Suprapubic skin (tissue), 4 donors: ENCODE measurements at places on chromosomes 7 and 10. TPM values are rescaled to one million over a fixed set of nuclear protein-coding genes. Genes with fewer than 3 reads are reported as not detected.

DNA sequence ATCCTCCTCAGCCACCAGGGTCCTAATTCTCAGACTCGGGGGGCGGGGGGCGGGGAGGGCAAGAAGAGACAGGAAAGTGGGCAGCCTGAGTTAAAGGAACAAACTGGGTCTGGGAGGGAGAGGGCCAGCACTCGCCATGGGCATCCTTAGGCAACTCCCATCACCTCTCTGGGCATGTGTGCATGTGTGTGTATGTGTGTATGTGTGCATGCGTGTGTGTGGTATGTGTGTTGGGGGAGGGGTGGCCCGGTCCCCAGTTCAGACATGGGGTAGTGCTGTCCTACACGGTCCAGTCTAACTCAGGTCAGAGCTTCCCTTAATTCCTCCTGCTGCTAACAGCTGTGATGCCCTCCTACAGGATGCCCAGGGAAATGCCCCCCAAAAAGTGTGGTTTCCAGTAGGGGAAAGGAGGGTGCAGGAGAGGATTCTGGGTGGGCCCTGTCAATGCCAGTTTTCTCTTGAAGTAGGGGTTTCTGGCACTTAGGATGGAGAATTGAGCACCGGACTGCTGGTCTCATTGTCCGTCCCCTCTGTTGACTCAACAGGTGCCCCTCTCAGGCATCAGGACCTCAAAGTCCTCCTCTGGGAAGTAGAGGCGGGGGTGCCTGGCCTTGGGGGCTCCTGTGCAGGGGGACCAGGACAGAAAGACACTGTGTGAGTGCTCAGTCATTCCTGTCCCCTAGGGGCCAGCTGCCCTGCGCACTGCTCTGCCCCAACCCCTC, 15.1 kb upstream of the ZMIZ1 start:
- no peak overlapping the region for H3K27ac ChIP-seq
- peak; percentile 66 for DNase-seq
- no peak overlapping the region for H3K4me3 ChIP-seq
- H3K36me3 ChIP-seq: no peaks in the 10 kb centered on the region

DNA sequence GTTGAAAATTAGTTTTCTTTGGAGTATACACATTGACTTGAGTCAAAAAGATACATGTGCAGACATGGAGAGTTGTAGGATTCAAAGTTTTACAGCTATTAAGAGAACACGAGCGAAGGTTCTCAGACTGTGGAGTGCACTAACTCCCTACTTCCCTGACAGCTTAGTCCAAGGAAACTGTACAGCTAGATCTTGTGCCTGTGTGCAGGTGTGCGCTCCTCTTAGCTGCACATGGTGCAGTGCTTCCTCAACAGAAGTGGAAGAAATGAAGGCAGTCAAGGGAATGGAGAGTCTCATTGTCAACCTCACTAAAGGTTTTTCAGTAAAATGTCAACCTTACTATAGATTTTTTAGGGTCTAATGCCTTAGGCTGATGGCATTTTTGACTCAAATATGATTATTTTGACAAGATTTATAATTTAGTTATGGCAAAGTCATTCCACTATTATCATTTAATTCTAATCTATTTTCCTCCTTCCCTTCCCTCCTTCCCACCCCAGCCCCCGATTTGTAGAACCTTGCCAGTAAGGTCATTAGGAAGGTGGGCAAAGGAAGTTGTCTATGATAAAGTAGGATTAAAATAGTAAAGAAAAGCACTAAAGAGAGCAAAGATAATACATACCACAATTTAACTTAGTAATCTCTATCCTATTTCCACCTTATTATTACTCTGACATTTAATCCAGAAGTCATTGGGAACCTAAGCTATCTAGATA, 13.6 kb downstream of the PDK4 start:
- peaks cover 40% of the 10 kb centered on the region for H3K36me3 ChIP-seq
- no peak overlapping the region for H3K27ac ChIP-seq
- H3K4me1 ChIP-seq: peaks cover 17% of the 10 kb centered on the region
- no peak for DNase-seq

GRCh38 chr10:80296942-80297341, 7.5 kb upstream of the MAT1A start:
- no peak overlapping the region for H3K27ac ChIP-seq
- H3K36me3 ChIP-seq: no peaks in the 10 kb centered on the region
- DNase-seq: no peak
- H3K4me3 ChIP-seq: no peak overlapping the region
- H3K27me3 ChIP-seq: no peaks in the 10 kb centered on the region

DNA sequence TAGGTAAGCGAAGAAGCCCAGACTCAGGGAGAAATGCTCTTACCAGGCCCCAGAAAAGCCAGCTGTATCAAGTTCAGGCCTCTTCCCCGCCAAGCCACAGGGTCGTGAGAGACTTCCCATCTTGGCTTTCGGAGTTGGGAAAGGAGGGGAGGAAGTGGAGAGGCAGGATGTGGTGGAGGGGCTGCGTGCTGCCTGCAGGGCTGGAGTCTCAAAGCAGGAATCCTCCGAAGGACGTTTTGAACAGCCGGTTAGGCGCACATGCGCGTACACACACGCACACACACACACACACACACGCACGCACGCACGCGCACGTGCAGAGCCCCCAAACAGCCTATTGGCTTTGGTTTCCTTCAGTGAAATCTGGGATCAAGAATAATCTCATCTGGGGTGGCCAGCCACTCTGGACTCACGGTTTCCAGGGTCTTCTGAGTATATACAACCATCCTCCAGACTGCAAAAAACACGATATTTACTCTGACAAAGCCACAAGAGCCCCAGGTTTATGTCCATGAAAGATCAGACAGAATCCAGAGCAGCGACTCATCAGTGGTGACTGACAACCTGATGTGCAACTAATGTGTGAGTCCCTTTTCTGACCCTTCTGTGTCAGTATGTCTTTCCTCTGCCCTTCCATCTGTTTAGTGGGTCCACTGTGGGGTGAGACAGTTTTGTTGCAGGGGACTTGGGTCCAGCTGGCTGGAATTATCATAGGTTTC, 115.0 kb upstream of the ZNF438 start:
- H3K27ac ChIP-seq: no peak overlapping the region
- DNase-seq: no peak
- H3K27me3 ChIP-seq: no peaks in the 10 kb centered on the region
- H3K4me1 ChIP-seq: peaks cover 11% of the 10 kb centered on the region

Gene OLAH
- total RNA-seq: 5.3 TPM

- H3K4me3 ChIP-seq: no peak overlapping the region
- H3K27me3 ChIP-seq: no peaks in the 10 kb centered on the region
- no peak for DNase-seq
- peaks cover 24% of the 10 kb centered on the region for H3K36me3 ChIP-seq
- no peaks in the 10 kb centered on the region for H3K4me1 ChIP-seq
These were observed 59.5 kb downstream of the AGK start for GRCh38 chr7:141610671-141611070.

- H3K27me3 ChIP-seq: no peaks in the 10 kb centered on the region
- H3K27ac ChIP-seq: no peak overlapping the region
- no peaks in the 10 kb centered on the region for H3K4me1 ChIP-seq
- H3K36me3 ChIP-seq: peaks cover 49% of the 10 kb centered on the region
These were observed 213.2 kb downstream of the ZMYND11 start for GRCh38 chr10:348456-348855.

DNA sequence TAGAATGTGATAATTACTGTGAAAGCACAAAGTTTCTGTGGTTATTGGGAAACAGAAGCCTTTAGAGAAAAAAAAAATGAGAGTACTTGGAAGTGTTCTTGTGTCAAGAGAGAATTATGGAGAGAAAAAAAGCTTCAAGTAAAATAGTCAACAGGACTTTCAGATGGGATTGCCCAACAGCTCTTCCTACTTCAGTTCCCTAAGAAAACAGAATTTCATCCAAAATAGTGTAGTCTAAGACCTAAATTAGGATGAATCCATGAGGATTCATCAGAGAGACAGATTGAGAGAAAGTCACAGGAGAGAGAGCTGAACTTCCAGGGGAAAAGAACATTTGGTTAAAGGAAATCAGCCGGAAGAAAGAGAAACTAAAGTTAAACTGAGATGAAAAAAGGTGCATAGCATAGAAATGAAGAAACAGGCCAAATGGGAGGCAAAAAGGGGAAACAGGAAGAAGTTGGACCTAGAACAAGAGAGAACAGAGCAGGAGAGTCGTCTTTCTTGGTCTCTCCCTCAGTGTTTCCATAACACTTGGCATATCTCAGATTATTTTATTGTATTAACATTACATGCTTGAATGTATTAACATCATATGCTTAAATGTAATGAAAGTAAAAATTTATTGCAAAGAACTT, 2.5 kb downstream of the SCIN start:
- no peak overlapping the region for H3K27ac ChIP-seq
- H3K27me3 ChIP-seq: peaks cover 18% of the 10 kb centered on the region
- no peaks in the 10 kb centered on the region for H3K36me3 ChIP-seq
- DNase-seq: no peak

DNA sequence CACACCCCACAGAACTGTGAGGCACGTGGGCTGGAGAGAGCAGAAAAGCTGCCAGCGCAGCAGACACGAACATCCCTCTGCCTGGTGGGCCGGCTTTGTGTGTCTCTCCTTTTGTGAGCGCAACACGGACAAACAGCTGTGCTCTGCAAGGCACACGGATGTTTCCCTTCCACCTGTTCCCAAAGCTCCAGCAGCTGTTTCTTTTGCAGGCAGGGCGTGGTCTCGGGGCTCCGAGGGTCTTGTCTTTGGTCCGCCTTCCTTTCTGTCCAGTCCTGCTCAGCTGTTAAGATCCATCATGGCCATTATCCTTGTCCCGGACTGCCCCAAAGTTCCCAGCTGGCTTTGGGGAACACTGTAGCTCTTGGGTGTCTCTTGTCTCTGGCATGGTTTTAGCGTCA, 32.7 kb upstream of the SH2B2 start:
- no peak overlapping the region for H3K4me3 ChIP-seq
- H3K27ac ChIP-seq: no peak overlapping the region
- no peaks in the 10 kb centered on the region for H3K27me3 ChIP-seq
- DNase-seq: no peak

GRCh38 chr10:33632432-33632831, 298.0 kb upstream of the NRP1 start:
- H3K36me3 ChIP-seq: no peaks in the 10 kb centered on the region
- peaks cover 12% of the 10 kb centered on the region for H3K4me1 ChIP-seq
- no peak for DNase-seq
- no peaks in the 10 kb centered on the region for H3K27me3 ChIP-seq
- H3K27ac ChIP-seq: no peak overlapping the region

Gene MRC1
- 9.8 TPM for total RNA-seq

DNA sequence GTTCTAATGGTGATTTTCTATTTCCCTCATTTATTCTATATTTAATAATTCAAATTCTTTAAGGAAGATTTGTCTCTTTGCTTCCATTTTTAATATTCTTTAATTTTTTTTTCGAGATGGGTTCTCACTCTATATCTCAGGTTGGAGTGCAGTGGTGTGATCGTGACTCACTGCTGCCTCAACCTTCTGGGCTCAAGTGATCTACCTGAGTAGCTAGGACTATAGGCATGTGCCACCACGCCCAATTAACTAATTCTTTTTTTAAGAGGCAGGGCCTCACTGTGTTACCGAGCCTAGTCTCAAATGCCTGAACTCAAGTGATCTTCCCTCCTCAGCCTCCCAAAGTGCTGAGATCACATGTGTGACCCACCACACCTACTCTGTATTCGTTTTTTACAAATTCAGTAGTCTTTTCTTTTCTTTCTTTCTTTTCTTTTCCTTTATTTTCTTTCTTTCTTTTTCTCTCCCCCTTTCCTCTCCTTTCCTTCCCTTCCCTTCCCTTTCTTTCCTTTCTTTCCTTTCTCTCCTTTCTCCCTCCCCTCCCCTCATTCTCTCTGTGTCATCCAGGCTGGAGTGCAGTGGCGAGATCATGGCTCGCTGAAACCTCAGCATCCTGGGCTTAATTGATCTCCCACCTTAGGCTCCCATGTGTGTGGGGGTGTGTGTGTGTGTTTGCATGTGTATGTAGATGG, 323.1 kb downstream of the ADK start:
- no peak for DNase-seq
- H3K27me3 ChIP-seq: no peaks in the 10 kb centered on the region
- H3K4me1 ChIP-seq: no peaks in the 10 kb centered on the region
- H3K4me3 ChIP-seq: no peak overlapping the region
- H3K36me3 ChIP-seq: peaks cover 2% of the 10 kb centered on the region
- no peak overlapping the region for H3K27ac ChIP-seq

- H3K27ac ChIP-seq: no peak overlapping the region
- no peaks in the 10 kb centered on the region for H3K36me3 ChIP-seq
- no peaks in the 10 kb centered on the region for H3K4me1 ChIP-seq
- H3K4me3 ChIP-seq: no peak overlapping the region
- no peak for DNase-seq
These were observed 102.7 kb downstream of the MACC1 start for GRCh38 chr7:20114468-20114867.

Gene RNF133
- total RNA-seq: not detected

GRCh38 chr10:22677333-22677732, 37.0 kb downstream of the PIP4K2A start:
- no peaks in the 10 kb centered on the region for H3K36me3 ChIP-seq
- no peak overlapping the region for H3K4me3 ChIP-seq
- no peaks in the 10 kb centered on the region for H3K27me3 ChIP-seq
- DNase-seq: no peak
- peaks cover 18% of the 10 kb centered on the region for H3K4me1 ChIP-seq

DNA sequence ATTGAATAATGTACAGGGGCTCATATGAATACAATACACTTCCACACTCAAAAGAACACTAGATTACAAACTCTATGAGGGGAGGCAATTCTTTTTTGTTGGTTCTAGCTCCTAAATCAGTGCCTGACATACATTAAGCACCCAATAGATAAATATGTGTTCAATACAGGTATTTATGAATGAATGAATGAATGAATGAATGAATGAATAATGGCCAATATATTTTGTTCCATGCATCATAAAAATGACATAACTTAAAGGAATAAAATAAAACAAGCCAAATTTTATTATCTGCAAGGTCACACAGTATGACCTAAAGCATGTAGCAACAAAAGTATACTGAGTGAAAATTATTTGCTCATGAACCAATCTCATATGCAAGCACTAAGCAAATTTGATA, 168.9 kb downstream of the CACNA2D1 start:
- DNase-seq: no peak
- no peak overlapping the region for H3K27ac ChIP-seq
- H3K27me3 ChIP-seq: no peaks in the 10 kb centered on the region

- no peak overlapping the region for H3K4me3 ChIP-seq
- no peaks in the 10 kb centered on the region for H3K27me3 ChIP-seq
- H3K27ac ChIP-seq: no peak overlapping the region
These were observed 498.1 kb downstream of the KCNMA1 start for GRCh38 chr10:77139252-77140160.

DNA sequence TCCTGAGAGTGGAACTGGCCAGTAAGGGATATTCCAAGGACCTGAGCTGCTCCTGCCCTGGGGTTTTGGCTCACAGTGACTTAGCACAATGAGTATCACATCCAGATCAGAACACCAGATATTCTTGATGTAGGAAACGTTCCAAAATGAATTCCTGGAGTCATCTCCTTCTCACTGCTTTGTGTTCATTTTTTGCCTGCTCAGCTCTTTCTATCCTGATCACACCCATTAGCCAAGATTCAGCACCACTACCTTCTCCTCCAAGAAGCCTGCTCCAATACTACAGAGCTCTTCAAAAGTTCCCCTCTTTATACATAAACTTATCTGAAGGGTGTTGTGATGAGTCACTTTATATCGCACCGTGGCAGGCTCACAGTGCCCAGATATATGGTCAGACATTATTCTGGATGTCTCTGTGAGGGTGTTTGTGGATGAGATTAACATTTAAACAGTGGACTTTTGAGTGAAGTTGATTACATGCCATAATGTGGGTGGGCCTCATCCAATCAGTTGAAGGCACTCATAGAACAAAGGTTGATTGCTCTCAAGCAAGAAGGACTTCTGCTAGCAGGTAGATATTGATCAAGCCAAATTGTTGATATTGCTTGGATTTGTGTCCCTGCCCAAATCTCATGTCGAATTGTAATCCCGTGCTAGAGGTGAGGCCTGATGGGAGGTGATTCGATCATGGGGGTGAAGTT, 1155.2 kb upstream of the AUTS2 start:
- H3K4me3 ChIP-seq: no peak overlapping the region
- H3K27ac ChIP-seq: no peak overlapping the region
- DNase-seq: no peak
- no peaks in the 10 kb centered on the region for H3K36me3 ChIP-seq
- no peaks in the 10 kb centered on the region for H3K4me1 ChIP-seq
- H3K27me3 ChIP-seq: no peaks in the 10 kb centered on the region
